ENCODE measurements at places on chromosomes 1 and 21.

- no peak for DNase-seq
Measured at GRCh38 chr1:33168556-33169289, 13.1 kb downstream of the TRIM62 start.

DNA sequence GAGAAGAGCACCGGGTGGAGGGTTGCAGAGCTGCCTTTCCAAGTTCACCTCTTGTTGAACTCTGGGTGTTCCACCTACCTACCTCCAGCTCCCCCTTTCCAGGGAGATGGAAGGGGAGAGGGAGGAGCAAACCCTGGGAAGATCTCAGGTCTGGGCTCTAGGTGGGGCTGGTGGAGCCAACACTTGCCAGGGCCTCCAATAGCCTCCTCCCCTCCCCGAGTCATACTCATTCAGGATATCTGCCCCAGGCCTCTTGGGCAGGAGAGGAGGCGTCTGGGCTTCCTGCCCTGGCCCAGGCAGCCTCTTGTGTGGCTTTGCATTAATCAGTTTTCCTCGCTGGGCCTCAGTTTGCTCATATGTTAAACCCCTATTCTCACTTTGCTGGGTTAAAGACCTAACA, 13.4 kb downstream of the RAP1GAP start:
- no peak for DNase-seq

DNA sequence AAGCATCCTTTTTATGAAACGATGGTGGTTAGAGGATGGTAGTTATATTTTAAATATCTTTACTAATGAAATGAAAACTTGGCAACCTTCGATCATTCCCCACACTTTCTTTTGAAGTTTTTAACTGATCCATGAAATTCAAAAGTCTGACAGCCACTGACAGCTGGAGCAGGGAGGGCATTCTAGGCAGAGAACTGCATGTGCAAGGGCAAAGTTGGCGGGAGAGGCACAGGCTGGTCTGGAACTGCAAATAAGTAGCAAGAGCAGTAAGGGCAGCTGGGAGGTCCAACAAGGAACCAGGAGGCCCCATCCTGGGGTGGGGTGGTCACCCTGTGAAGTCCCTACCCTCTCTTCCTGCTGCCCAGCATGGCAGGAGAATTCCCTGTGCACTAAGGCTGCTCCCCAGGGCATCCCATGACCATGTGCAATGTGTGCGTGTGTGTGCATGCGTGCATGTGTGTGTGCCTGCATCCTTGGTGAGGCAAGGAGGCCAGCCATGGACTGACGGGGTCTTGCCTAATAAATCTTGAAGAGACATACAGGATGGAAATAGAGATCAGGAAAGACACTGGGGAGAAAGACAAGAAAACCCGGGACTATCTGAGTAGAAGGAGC, 33.1 kb upstream of the FOXO6 start:
- no peak for DNase-seq

DNA sequence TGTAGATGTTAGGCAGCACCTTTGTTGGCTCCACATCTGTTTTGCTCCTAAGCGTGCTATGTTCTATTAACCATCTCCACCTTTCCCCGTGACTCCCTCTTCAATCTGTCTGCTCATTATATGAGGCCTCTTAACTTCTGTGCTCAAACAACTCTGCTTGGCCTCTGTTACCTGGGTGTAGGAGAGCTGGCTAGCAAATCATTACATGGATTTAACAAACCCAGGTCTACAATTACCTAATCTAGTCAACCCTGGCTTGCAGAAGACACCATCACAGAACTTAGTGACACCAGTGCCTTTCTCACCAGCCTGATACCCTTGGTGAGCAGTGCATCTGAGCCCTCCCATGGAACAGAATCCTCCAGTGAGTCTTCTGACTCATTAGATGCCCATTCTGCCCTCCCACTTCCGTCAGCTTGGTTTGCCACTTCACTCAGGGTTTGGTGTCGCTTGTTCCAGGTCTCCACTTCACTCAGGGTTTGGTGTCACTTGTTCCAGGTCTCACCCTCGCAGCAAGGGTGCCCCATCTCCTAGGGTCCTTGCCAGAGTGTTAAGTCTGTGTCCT, 92.0 kb upstream of the KIF26B start:
- DNase-seq: no peak

- DNase-seq: no peak
Measured at GRCh38 chr1:154735804-154736168, 127.8 kb upstream of the ADAR start.

GRCh38 chr1:161440312-161440894, 64.9 kb upstream of the FCGR2A start:
- peak; percentile 98 for DNase-seq

DNA sequence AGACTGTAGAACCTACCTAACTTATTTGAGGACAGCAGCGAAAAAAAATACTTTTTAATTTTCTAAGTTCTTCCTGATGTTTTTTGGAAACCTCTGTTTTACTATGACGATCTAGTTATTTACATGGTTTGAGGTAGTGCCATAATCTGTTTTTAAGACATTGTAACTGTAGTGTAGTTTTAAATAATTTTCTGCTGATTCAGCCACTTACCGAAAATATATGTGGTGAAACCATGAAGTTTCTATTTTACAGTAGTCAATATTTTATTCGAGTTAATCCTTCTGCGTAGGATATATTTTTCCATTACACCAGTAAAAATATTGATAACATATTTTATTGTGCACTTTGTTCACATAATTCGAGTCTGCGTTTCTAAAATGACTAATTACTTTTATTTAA, 121.7 kb upstream of the RRP15 start:
- DNase-seq: no peak

GRCh38 chr1:244439391-244440032, 12.2 kb downstream of the ADSS2 start:
- DNase-seq: no peak
